Effector CD8-positive, alpha-beta T cell (primary cell): ENCODE measurements at places on chromosomes 5 and 9.

DNA sequence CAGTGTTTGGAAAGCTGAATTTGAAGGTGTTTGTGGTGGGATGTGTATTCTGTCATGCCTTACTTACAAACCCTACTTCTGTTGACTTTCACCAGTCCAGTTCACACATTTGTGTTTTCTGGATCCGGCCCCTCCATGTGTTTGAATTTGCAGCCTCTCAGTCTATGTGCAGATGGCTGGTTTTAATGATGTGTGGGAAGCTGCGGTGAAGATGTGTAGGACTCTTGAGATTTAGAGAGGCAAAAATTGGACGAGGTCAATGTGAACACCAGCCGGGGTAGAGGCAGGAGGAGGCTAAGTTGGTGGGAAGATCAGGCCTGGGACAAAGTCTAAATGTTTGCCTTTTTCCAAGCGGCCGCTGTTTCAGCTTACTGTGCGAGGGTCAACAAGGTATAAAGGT, 115.4 kb upstream of the KLF9 start:
- no peak for DNase-seq

DNA sequence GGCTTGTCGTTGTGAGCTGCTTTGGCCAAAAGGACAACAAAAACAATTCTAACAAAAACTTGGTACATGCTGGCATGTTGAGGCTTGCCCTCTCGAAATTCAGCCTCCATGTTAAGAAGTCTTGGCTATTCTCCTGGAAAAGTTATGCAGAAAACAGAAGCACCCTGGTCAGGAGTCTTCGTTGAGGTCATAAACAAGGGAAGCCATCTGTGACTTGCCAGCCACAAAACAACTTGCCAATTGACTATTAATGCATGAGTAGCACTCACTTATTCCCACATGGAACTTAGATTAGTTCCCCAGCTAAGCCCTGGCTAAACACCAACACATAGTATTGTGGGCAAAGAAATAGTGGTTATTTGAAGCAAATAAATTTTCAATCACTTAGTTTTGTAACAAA, 521.0 kb upstream of the CHD1 start:
- DNase-seq = no peak

- no peak for DNase-seq
Measured at GRCh38 chr5:149853701-149854100, 90.9 kb downstream of the PDE6A start.

DNA sequence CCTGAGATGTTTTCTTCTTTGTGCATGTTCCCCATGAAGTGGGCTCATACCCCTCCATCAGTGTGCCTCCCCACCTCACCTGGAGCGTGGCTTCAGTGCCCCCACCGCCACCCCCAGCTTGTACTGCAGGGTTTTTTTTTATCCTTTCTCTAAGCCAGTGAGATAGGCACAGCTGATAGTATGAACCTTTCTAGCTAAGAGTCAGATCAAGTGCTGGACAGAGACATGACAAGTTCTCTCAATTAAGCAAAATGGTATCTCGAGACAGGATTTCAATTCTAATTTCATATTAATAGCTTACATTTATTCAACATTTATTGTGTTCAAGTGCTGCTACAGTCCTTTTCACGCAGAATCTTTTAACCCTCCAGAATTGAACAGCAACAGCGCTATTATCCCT, 55.7 kb downstream of the NDFIP1 start:
- DNase-seq = no peak

GRCh38 chr5:82347201-82347865, 69.2 kb upstream of the RPS23 start:
- DNase-seq = no peak

- DNase-seq = no peak
Measured at GRCh38 chr5:178319541-178320041, 87.0 kb upstream of the PHYKPL start.
